ENCODE measurements at places on chromosomes 1 and 21.
A peak's percentile ranks its signal among the peaks of the same experiment; 100 is the strongest.

GRCh38 chr1:246005067-246005466, 502.0 kb downstream of the SMYD3 start:
- no peak for DNase-seq

- no peak for DNase-seq
Observed at GRCh38 chr21:33857846-33858666, 57.5 kb downstream of the ATP5PO start.

DNA sequence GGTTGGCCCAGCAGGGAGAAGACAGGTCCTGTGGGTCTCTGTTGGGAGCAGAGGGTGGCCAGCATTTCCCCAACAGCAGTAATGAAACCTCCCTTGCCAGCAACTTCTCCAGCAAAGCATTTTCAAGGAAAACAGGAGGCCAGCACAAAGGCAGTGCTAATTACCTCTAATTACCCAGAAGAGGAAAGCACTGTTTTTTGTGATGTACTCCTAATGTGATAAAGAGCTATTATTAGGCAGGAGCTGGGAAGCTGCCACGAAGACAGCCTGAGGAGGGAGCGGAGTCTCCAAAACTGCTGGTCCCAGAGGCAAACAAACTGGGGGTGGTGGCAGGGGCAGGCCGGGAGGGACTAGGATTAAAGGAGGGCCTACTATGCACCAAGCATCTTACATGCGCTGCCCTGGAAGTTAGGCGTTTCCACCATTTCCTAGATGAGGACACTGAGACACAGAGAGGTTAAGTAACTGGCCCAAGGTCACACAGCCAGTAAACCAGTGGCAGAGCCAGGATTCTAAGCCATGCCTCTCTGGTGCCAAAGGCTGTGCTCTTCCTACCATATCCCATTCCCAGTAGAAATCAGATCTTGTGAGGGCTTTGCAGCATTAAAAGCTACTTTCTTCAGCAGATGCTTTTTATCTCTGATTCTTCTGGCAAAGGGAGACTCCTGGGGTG, 24.5 kb downstream of the HTR6 start:
- DNase-seq, result no peak

GRCh38 chr21:42524341-42525028, 10.8 kb downstream of the SLC37A1 start:
- DNase-seq, result peak; percentile 82

GRCh38 chr1:217272385-217272784, 358.5 kb downstream of the GPATCH2 start:
- peak; percentile 8 for DNase-seq

DNA sequence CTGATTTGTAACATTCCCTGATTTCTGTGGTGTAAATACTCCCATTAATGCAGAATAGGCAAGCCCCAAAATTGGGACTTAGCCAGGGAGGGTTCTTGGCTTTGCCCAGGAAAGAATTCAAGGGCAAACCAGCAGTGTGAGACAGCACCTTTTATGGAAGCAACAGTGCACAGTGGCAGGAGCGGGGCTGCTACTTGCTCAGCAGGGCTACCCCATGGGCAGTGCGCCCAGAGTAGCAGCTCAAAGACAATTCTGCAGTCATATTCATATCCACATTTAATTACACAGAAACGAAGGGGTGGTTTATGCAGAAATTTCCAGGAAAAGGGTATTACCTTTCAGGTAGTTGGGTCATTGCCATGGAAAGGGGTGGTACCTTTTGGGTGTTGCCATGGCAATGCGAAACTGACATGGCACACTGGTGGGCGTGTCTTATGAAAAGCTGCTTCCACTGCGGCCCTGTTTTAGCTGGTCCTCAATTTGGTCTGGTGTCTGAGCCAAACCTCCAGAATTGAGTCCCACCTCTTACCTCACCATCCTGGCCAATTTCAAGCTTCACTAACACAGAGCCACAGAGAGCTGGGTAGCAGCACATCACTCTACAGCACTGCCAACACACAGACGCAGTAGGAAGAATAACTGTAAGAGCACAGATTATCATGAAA, 35.9 kb downstream of the FHAD1 start:
- DNase-seq, result peak; percentile 8

GRCh38 chr21:40143822-40144525, 276.7 kb downstream of the PCP4 start:
- DNase-seq, result peak; percentile 74

- peak; percentile 25 for DNase-seq
Observed at GRCh38 chr1:105544475-105544874, 1512.0 kb upstream of the PRMT6 start.

DNA sequence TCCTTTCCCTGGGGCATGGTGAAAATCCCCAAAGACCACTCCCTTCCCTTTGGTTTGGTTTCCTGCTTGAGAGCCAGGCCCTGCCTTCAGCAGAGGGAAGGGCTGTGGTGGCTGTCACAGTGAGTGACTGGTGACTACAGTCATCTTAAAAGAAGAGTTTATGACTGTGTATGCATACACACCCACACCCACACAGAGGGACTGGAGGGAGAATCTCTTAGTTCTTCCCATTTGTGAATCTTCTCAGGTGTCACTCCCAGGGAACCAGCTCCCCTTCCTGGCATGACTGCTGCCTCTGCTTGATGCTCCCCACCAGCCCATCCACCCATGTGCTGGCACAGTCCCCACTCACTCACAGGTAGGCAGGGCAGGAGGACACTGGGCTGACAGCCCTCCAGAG, 3.9 kb upstream of the KCNA2 start:
- no peak for DNase-seq

DNA sequence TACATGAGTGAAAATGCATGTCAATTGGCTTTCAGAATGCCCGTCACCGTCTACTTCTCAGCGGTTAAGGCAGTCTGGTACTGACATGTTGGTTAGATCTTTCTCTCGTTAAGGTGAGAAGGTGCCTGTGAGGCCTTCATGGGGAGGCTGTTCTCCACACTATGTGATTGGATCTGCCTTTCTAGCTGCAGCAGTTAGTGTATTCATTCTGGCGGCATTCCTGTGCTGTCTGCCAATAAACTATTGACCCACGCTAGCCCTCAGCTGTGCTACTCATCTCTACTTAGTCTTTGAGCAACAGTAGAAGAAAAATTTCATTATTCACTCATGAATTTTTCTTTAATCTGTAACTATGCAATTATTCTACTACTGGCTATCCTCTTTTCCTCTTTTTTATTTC, 32.0 kb downstream of the CCSAP start:
- DNase-seq, result no peak

- DNase-seq, result no peak
Observed at GRCh38 chr1:3688356-3689137, 36.2 kb downstream of the TP73 start.

- no peak for DNase-seq
Observed at GRCh38 chr1:223203694-223204093, 60.6 kb upstream of the TLR5 start.

DNA sequence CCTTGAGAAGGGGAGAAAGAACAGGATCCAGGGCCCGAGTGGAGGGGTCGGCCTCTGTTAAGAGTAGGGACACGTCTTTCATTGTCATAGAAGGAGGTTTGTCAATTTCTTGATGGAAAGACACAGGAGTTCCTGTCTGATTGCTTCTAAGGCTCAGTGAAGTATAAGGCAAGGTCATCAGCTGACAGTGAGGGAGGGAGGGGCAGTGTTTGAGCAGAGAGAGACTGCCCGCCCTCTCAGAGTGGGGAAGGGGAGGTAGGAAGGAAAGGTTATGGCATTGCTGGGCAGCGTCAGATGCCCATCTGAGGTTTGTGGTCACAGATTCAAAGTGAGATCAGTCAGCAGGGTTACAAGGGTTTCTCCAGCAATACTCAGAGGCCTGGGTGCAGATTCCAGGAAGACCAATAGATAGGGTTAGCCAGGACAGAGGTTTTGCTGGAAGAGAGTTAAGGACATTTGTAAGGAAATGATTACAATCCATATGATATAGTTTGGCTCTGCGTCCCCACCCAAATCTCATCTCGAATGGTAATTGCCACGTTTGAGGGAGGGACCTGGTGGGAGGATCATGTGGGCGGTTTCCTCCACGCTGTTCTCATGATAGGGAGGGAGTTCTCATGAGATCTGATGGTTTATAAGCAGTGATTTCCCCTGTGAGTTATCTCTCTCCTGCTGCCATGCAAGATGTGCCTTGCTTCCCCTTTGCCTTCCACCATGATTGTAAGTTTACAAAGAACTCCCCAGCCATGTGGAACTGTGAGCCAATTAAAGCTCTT, 127.2 kb upstream of the GJB5 start:
- DNase-seq, result no peak

GRCh38 chr1:236002572-236002971, 62.3 kb downstream of the NID1 start:
- no peak for DNase-seq

DNA sequence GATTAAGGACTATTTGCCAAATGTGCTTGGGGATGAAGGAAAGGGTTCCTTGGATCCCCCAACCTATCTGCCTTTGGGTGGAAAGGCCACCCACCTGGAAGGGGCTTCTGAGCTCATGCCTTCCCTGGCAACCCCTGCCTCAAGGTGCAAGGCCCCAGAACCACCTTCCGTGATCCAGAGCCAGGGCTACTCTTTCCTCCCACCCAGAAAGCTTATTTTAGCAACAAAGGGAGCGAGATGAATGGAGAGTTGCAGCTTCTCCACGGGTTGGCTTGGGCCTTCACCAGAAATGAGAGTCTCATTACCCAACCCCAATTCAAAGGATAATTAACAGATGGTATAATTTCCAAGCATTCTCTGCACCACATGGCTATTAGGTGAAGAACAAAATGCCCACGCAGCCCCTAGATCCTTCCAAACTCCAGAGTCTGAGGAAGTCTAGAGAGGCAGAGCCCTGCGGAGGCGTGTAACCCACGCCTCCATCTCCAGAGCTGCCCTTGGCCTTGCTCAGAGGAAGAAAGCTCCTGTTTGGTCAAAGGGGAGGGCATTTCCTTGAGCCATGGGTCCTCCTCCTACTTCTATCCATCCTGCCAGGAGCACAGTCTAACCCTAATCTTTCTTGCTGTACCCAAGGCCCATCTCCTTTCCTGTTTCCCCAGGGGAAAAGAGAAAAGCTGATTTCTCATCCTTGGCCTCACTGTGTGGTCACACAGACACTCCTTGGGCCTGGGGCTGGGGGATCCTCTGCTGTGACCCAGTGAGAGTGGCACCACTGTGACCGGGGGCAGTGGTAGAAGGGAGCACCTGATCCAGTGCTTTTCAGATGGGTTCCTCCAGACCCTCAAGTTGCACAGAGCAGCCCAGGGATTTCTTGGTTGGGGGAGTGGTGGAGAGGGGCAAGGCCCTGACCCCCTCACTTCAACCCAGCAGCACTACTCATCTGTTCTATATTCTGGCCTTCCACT, 1.7 kb upstream of the CELSR2 start:
- DNase-seq, result no peak

Data from DMS53 (cell line).